Activated B cell treated with CpG ODN at 0.5 μM for 24 hours (primary cell): ENCODE measurements at places on chromosomes 1 and 21. TPM values are rescaled to one million over a fixed set of nuclear protein-coding genes. Genes with fewer than 3 reads are reported as not detected.

- DNase-seq: no peak
Observed at GRCh38 chr1:201504799-201505502, 2.0 kb downstream of the CSRP1 start.

DNA sequence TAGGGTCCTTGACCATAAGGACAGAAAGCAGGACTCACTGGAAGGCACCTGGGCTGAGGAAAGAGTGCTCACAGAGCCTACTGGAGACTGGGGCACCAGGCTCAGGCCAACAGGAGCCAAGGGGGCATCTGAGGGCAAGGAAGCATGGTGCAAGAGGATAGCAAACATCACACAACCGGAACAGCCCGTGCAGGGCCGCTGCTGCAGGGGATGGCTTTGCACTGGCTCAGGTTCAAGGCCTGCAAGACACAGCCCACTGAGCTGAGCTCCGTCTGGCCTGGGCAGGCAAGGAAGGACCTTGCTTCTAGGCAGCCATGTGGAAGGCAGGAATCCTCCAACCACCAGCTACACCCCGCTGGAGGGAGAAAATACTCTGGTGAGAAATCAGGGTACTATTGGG lies 59.8 kb upstream of the KIF26B start:
- DNase-seq: no peak

The MAGOH gene
- 56.6 and 65.0 TPM in 2 replicates for total RNA-seq

The IFNLR1 gene
- total RNA-seq: 38.6 and 39.2 TPM in 2 replicates

The GPR153 gene
- total RNA-seq: 0.12 and 0.22 TPM in 2 replicates

The PGLYRP4 gene
- not detected in 2 replicates for total RNA-seq
